ENCODE measurements at places on chromosomes 5 and 9. TPM values are rescaled to one million over a fixed set of nuclear protein-coding genes. Genes with fewer than 3 reads are reported as not detected.

GRCh38 chr9:102669220-102669619 lies 325.9 kb upstream of the CYLC2 start:
- DNase-seq, result no peak

The MSMP gene
- not detected for total RNA-seq

The PFN3 gene
- not detected for total RNA-seq

The ARID3C gene
- total RNA-seq, result not detected

Data from omental fat pad (tissue), 4 donors.